Myocyte (in vitro differentiated cells): ENCODE measurements at places on chromosomes 2 and 18.
A peak's percentile ranks its signal among the peaks of the same experiment; 100 is the strongest.

- peak; percentile 32 for DNase-seq
These were observed 209.5 kb downstream of the DYM start for GRCh38 chr18:49250816-49251388.

- DNase-seq = no peak
These were observed 26.0 kb downstream of the SATB2 start for GRCh38 chr2:199431746-199432213.

- no peak for DNase-seq
These were observed 87.0 kb upstream of the KCNH7 start for GRCh38 chr2:162925595-162925994.

DNA sequence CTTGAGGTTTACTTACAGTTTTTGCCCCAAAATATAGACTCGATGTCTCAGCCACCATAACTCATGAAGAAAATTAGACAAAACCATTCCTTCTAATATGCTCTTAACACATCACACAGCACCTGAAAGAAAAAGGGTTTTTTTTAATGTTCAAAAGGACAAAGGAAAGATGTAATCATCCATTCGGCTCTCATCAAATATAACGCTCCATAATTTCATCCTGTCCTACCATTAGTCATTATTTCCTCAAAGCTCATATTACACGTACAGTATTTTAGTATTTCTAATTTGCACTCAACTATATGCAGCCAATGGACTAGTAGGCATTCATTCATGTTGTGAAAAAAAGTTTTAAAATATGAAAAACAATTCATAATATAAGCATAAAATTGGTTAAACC is 24.8 kb downstream of the ESCO1 start:
- no peak for DNase-seq

GRCh38 chr2:1192121-1192520 is 221.1 kb upstream of the TPO start:
- DNase-seq = no peak
